Left renal cortex interstitium (tissue), 4 donors: ENCODE measurements at places on chromosomes 3 and 15. TPM values are rescaled to one million over a fixed set of nuclear protein-coding genes. Genes with fewer than 3 reads are reported as not detected.

GRCh38 chr3:50161320-50161719 lies 6.2 kb downstream of the SEMA3F start:
- no peak for DNase-seq

The SOX14 gene
- not detected for polyA plus RNA-seq

The MYL3 gene
- polyA plus RNA-seq = 23.7 TPM

The SCAANT1 gene
- 1.0 TPM for polyA plus RNA-seq

GRCh38 chr3:142273501-142273900 lies 48.1 kb upstream of the GK5 start:
- DNase-seq = no peak

The EIF4E3 gene
- 13.2 TPM for polyA plus RNA-seq

The NRG4 gene
- 3.1 TPM for polyA plus RNA-seq

DNA sequence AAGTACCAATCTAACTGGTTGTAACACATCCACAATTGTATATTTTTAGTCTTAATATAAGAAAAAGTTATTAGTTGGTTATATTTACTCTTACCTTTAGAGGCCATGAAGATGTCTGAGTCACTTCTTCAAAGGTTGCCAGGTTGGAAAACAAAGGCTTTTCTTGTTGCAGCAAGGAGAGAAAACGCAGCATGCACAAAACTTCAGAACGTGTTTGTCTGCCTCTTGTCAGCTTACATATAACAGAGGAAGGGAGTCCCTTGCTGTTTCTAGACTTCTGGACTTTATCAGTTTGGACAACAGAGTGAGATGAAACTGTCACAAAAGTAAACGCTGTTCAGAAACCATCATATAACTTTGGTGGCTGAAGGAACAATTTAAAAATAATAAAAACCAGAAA lies at the start of gene PLSCR5:
Gene PLSCR5, minus strand, starts transcription at position 241 of the 400 bp plus-strand sequence. Its CDS starts 134 bp downstream, at position 107.
- no peak for DNase-seq

The TGM4 gene
- polyA plus RNA-seq = 0.03 TPM
